Hindlimb muscle (tissue), 1 donor: ENCODE measurements at places on chromosomes 11 and 22. TPM values are rescaled to one million over a fixed set of nuclear protein-coding genes. Genes with fewer than 3 reads are reported as not detected.

CDC42BPG gene
- polyA plus RNA-seq: 1.0 TPM

SMTNL1 gene
- polyA plus RNA-seq: 148 TPM

PKDREJ gene
- polyA plus RNA-seq: 0.58 TPM

PATE2 gene
- polyA plus RNA-seq: not detected

P2RY2 gene
- polyA plus RNA-seq: 2.7 TPM
